ENCODE measurements at places on chromosomes 6 and 20.

GRCh38 chr20:22180244-22180643 is 404.1 kb downstream of the FOXA2 start:
- no peak for DNase-seq

- DNase-seq, result no peak
Observed at GRCh38 chr6:20459682-20460081, 58.0 kb downstream of the E2F3 start.

DNA sequence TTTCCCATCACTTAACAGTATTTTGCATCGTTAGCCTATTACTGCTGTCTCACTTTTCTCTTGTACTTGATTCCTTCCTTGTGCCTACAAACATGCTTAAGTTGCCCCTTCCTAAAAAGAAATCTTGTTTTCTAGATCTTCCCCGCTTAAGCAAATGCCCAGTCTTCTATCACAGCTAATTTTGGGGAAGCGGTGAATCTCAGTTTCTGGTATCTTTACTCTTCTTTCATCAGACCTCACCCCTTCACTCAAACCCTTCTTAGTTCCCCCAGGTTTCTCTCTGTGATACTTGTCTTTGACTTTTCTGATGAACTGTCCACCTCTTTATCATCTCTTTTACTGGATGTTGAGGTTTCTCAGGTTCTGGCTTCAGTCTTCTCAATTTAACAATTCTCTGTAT is 14.2 kb downstream of the VAPB start:
- no peak for DNase-seq

- DNase-seq, result no peak
Observed at GRCh38 chr6:149166336-149166735, 151.2 kb upstream of the TAB2 start.

Measured in BJ (cell line).